Spinal cord (tissue), 10 donors: ENCODE measurements at places on chromosomes 5 and 9.
A peak's percentile ranks its signal among the peaks of the same experiment; 100 is the strongest.

DNA sequence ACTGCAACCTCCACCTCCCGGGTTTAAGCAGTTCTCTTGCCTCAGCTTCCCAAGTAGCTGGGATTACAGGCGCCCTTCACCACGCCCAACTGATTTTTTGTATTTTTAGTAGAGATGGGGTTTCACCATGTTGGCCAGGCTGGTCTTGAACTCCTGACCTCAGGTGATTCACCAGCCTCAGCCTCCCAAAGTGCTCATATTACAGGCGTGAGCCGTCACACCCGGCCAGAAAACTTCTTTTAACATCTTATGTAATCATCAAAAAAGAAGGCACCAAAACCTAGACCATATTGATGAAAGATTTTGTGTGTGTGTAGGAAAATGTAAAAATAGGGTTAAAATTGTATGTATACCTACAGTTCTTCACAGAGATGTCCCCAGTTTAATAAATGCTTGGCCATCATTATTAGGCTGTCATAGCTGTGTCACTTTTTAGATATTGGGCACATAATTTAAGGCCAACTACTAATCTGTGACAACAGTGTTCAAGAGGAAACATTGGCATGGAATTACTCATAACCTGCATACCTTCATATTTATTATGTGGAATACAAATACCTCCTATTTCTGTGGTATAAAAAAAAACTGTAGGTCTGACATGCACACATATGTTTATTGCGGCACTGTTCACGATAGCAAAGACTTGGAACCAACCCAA, 44.4 kb downstream of the RAD50 start:
- no peak for DNase-seq

DNA sequence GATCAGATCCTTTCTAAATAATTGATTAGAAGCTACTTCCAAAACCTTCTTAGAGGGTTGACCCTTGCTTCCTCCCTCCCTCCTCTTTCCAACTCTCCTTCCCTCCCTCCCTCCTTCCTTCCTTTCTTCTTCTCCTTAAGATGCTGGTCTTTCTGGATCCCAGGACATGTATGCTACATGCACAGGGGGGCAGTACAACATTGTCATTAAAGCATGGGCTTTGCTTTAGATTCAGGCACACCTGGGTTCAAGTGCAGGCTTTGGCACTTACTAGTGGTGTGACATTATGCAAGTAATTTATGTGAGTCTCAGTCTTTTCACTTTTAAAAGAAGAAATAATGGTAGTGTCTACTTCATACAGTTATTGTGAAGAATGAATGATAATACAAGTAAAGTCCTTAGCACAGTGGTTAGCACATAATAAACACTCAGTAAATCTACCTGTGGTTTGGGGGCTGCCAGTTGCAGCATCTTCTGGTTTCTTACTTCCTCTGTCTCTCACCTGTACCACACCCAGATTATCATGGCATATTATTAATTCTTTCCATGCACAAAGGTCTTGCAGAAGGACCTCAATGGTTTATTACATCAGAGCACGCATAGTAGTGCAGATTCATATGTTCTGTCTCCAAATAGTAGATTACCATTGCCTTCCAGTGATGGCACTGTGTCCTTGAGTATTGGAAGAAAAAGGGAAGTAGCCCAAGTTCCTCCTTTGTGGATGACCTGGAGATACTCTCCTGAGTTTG, 154.1 kb downstream of the ARHGAP26 start:
- no peak for DNase-seq

DNA sequence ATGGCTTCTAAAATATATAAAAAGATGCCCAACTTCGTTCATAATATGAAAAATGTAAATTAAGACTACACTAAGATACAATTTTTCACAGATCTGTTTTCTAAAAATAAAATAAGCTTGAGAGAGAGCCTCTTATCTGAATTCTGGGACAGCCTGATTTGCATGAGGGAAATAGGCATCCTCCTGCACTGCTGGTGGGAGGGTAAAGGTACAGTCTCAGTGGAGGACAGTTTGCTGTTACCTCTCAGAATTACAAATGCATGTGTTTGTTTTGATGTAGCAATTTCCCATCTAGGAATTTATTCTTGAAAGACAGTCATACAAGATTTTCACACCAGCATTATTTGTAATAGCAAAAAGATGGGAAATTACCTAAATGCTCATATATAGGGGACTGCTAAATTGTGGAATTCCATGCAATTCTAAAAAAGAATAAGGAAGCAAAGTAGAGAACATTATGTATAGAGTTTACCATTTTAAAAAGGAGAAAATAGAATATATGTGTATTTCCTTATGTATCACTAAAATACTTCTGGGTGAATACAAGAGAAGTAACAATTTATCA, 75.7 kb downstream of the ZSWIM6 start:
- DNase-seq: no peak

- DNase-seq: no peak
Observed at GRCh38 chr9:7403839-7404487, 395.6 kb downstream of the DMAC1 start.

DNA sequence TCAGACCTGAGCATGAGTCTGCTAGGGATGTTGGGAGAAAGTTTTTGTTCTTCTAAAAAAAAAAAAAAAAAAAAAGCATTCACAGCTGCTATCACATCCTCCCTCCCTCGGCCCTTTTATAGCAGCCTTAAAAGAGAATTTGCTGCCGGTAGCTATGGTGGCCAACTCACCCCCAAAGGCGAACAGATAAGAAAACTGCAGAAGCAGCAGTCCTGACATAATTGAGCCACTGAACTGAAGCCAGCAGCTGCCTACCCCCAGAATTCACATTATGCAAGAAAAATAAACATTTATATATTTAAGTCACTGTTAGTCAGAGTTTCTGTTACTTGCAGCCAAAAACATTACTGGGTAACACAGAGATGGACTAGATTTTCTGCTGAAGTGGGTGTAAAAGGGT, 124.3 kb upstream of the SMARCA2 start:
- DNase-seq: no peak

- peak; percentile 25 for DNase-seq
Observed at GRCh38 chr9:2355697-2355983, 265.9 kb upstream of the VLDLR start.

DNA sequence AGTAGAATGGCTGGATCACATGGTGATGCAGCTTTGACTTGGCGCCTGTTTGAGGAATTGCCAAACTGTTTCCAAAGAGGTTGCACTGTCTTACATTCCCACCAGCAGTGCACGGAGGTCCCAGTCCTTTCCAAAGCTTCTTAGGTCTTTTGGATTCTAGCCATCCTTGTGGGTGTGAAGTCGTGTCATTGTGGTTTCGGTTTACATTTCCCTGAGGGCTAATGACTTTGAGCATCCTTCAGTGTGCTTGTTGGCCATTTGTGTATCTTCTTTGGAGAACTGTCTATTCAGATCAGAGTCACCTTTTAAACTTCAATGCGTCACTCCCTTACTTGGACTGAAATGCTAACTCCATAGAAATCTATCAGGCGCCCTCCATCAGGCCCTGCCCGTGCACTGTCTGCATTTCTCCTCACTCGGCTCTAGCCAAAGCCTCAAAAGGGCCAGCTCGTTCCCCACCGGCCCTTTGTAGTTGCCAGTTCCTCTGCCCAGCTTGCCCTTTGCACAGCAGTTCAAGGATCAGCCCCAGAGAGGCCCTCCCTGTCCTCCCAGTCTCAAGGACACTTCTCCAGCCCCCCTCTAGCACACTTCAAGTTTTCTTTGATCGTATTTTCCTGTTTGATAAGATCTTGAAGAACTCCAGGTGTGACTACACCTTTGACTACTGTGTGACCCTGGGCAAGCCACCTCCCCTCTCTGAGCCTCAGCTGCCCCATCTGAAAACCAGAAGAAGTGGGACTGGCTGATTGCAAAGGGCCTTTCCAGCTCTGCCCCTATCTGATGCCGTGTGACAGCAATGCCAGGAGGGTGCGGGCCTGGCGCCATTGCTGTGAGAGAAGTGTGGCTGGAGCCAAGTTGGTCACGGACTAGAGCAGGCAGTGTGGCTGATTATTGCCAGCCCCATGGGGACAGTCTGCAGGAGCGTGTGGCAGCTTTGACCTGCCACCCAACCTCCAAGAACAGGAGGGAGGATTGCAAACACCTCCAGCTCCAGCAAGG, 5.6 kb downstream of the HRH2 start:
- DNase-seq: no peak

GRCh38 chr5:67878933-67879332, 336.6 kb upstream of the PIK3R1 start:
- no peak for DNase-seq

DNA sequence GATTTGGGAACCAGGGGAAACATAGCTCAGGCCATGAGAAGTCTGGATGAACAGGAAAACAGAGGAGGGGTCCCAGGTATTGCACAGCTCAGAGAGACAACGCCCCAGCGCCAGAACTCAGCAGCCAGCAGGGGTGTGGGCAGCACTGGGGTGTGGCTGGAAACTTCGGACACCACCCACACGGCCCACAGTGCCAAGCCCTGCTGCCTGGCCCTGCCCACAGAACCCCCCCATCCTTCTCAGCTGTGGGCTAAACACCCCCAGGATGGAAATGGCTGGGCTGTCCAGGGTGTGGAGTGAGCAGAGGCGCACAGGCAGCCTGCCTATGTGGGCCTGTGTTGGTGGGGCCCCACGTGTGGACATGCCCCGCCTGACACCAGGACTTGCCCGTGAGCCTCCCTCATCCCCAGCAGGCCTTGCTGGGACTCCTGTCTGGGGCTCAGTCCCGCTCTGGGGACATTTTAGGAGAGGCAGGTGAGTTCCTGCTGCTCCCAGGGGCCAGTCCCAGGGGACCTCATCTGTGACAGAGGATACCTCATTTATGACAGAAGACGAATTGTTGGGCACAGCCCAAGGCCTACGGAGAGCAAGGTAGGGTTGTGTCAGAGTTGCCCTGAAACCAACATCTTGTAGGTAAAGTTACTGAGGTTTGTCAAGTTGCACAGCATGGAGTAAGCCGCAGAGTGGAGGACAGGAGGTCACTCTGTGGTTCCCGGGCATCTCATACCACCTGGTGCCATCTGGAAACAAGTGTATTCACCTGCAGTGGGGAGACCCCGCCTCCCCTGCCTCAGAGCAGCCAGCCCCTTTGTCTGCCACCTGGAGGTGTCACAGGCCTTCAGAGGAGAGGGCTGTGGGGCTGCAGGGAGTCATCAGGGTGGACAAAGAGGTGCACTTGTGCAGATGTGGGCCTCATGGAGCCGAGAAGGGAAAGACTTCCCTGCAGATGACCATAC, 183.2 kb downstream of the AUH start:
- no peak for DNase-seq

DNA sequence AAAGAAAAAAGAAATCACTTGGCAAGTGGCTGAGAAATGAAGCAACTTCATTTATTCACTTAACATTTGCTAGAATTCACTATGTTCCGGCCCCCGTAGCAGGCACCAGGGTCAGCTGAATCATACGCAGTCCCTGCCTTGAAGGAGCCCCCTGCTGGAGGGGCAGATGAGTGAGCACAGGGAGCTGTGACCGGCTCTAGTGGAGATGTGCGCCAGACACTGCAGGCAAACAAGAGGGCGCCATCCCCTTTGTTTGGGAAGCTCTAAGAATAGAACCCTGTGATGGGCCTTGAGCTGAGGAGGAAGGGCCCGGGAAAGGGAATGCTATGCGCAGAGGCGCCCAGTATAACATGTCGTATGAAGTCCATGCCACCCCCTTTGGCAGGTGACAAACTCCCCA, 20.2 kb upstream of the RPL26L1 start:
- no peak for DNase-seq

DNA sequence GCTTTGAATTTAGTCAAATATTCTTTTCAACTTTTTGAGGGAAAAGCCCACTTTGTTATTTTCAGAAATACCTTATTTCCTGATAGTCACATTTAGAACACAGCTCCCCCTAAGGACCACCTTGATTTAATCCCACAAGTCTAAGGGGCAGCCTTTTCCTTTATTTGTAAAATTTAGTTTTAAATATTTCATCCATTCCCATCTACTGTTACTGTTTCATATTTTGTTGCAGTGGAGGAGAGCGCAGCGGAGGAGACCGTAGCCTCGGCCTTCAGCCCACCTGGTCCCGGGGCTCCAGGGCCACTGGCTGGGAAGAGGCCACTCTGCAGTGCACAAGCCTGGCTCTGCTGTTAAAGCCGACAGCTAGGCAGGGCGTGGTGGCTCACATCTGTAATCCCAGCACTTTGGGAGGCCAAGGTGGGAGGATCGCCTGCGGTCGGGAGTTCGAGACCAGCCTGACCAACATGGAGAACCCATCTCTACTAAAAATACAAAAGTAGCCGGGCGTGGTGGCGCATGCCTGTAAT, 19.6 kb downstream of the LPCAT1 start:
- no peak for DNase-seq

DNA sequence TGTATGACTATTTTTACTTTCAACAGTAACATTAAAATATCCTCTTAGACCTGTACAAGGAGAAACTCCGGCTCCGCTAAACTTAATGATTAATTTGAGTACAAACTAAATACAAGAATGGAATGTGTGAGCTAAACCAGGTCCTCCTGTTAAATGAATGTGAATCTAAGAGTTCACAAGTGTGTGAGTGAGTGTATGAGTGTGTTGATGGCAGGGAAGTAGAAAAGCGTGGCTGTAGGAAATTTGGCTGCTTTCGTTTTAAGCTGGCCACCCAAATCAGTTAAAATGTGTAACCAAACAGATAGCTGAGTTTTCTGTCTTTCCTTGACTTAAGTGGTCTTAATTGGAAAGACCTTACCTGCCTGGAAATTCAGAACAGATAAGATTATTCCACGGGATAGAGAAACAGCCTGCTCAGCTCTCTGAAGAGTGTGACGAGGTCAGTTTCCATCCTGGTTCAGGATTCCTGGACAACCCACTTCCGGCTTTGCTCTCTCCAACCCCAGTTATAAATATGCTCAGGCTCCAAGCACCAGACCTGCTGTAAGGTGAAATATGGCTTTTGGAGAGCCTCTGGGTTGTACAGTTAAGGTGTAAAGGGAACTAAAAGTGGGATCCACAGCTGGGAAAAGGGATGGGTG, 908.6 kb upstream of the EDIL3 start:
- DNase-seq: no peak

DNA sequence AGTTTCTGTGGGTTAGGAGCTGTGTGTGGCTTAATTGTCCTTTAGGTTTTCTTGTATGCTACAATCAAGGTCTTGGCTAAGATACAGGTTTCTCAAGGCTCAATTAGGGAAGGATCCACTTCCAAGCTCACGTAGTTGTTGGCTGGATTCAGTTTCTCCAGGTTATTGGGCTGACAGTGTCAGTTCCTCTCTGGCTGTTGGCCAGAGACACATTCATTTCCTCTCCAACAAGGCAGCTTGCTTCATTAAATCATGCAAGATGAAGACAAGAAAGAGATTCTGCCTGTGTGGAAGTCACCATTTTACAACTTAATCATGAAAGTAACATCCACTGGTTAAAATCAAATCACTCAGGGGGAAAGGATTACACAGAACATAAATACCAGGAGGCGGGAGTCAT, 275.7 kb upstream of the KIF2A start:
- DNase-seq: no peak

GRCh38 chr5:32951878-32952277, 240.8 kb downstream of the NPR3 start:
- no peak for DNase-seq
